Left ventricle myocardium superior (tissue), 1 donor: ENCODE measurements at places on chromosomes 4 and X. TPM values are rescaled to one million over a fixed set of nuclear protein-coding genes. Genes with fewer than 3 reads are reported as not detected.

Gene COPS4
- 49.2 TPM for total RNA-seq

Gene IL21
- total RNA-seq, result not detected

Gene RGN
- total RNA-seq, result 18.7 TPM

Gene ARHGAP24
- total RNA-seq, result 13.3 TPM
